Upper lobe of left lung (tissue), 6 donors: ENCODE measurements at places on chromosomes 12 and 14. TPM values are rescaled to one million over a fixed set of nuclear protein-coding genes. Genes with fewer than 3 reads are reported as not detected.

DNA sequence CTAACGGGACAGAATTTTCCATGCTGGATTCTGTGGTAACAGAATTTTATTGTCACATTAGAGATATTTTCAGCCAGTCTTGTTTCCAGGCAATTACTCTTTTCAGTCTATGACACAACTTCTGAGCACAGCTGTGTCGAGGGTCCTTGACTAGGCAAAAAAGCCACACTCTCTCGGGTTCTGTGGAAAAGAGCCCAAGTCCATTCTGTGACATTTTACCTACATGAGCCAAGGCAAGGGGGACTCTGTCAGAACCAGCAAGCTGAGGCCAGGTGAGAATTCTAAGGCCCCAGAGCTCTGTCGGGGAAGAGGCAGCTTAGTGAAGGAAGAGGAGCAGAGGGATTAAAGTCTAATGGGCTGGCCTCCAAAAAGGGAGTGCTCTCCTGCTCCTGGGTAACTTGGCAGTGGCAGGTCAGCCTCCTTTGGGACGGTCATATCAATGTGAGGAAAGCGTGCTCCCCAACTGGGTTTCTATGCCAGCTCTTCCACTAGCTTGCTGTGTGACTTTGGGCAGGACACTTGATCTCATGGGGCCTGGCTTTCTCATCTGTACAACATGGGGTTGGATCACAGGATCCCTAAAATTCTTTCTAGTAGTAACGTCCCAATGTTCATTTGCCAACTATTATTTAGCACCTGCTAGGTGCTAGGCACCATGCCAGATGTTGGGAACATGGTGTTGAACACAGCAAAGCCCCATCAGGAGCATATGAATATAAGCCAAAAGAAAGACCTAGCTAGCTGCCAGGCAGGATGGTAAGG, 16.0 kb upstream of the RIC8B start:
- H3K27me3 ChIP-seq = no peaks in the 10 kb centered on the region
- no peak overlapping the region for H3K27ac ChIP-seq
- H3K4me3 ChIP-seq = no peak overlapping the region
- no peaks in the 10 kb centered on the region for H3K36me3 ChIP-seq
- DNase-seq = no peak

DNA sequence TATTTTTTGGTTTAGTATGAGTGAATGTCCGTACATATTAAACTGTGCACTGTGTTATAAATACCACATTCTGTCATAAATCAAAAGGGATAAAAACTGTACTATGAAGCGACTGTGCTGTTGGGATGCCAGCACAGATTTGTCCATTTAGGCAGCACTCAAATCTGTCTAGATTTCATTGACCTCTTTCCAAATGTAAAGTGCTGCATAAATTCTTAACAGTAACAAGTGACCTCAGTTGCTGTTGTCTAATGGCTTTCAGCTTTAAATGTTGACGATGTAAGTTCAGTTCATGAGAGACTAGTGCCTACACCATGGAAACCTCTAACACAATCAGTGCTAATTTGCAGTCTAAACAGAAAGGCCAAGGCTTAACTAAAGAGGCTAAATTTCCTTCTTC, 531.4 kb upstream of the LMO3 start:
- H3K27me3 ChIP-seq = no peaks in the 10 kb centered on the region
- H3K4me3 ChIP-seq = no peak overlapping the region
- H3K4me1 ChIP-seq = no peaks in the 10 kb centered on the region
- H3K36me3 ChIP-seq = no peaks in the 10 kb centered on the region
- DNase-seq = no peak

GPR84 gene
- total RNA-seq = not detected

- H3K36me3 ChIP-seq = no peaks in the 10 kb centered on the region
- H3K27me3 ChIP-seq = no peaks in the 10 kb centered on the region
- no peaks in the 10 kb centered on the region for H3K4me1 ChIP-seq
- peak; percentile 45 for DNase-seq
Observed at GRCh38 chr12:7374423-7375144, 69.4 kb downstream of the CD163L1 start.
